Kidney (tissue), 22 donors: ENCODE measurements at places on chromosomes 7 and 10. TPM values are rescaled to one million over a fixed set of nuclear protein-coding genes. Genes with fewer than 3 reads are reported as not detected.
A peak's percentile ranks its signal among the peaks of the same experiment; 100 is the strongest.

GSTO2 gene
- 56.7 TPM for polyA plus RNA-seq

AGMO gene
- 4.5 TPM for polyA plus RNA-seq

CCL26 gene
- polyA plus RNA-seq, result not detected

TMEM229A gene
- polyA plus RNA-seq, result not detected

CNNM1 gene
- polyA plus RNA-seq, result 0.49 TPM

AIMP2 gene
- polyA plus RNA-seq, result 55.5 TPM

CALHM3 gene
- polyA plus RNA-seq, result not detected

ADAM22 gene
- polyA plus RNA-seq, result 2.2 TPM

MMD2 gene
- polyA plus RNA-seq, result not detected

DNA sequence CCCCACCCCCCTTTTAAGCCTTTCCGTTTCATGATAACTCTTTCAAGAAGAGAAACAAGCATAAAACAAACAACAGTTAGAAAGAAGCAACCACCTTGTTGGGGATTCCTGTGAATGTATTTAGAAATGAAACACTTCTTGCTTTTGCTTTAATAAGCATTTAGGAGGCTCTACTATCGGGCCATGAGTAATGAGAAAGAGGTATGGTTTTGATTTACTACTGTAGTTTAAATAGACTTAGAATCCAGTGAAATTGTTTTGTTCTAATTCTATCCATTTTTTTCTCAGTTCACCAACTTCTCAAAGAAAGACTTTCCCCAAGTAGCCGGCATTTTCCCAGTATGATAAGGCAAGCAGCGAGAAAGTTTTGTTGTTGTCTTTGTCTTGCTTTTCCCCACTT, 168.7 kb upstream of the HABP2 start:
- H3K27me3 ChIP-seq, result no peaks in the 10 kb centered on the region
- H3K4me1 ChIP-seq, result peaks cover 8% of the 10 kb centered on the region
- no peak for DNase-seq
- no peaks in the 10 kb centered on the region for H3K36me3 ChIP-seq

DNA sequence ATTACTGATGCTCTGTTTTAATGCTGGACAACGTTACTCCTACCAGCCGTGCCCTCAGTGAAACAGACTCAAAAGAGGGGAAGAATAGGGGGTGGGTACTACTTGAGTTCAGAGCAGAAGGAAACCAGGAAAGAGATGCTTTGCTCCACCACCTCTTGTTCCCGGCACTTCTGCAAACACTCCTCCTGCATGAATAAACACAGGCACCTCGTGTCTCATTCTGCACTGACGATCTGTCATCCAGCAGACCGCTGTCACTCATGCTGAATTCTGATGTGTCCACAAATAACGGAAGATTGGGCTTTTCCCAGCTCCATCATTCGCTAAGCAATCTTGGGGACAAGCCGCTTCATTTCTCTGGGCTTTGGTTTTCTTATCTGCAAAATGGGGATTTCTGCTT, 26.7 kb downstream of the YWHAG start:
- no peaks in the 10 kb centered on the region for H3K27me3 ChIP-seq
- no peak overlapping the region for H3K27ac ChIP-seq
- DNase-seq, result no peak
- peaks cover 8% of the 10 kb centered on the region for H3K36me3 ChIP-seq
- peaks cover 15% of the 10 kb centered on the region for H3K4me1 ChIP-seq

DNA sequence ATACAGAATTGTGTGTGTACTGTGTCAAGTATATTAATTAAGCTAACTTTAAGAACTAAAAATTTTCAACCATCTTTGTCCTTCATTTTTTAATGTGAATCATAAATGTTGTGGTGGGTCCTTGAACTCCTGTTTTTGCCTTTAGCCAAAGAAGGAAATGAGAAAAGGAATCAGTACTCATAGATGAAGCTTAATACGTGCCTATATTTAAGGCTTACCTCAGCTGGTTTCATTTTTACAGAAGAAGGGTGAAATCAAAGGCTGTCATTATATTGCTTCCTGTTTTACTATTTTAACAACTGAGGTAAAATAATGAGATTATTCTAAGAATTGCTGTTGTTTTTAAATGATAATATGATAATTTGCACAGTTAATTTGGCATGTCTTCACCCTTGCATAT, 6.3 kb upstream of the SNX13 start:
- H3K4me3 ChIP-seq, result no peak overlapping the region
- DNase-seq, result no peak

- H3K4me1 ChIP-seq, result peaks cover 11% of the 10 kb centered on the region
- peak; percentile 50 for DNase-seq
- H3K27me3 ChIP-seq, result no peaks in the 10 kb centered on the region
- peaks cover 3% of the 10 kb centered on the region for H3K36me3 ChIP-seq
Measured at GRCh38 chr10:13674645-13675588, 88.2 kb downstream of the PRPF18 start.

- no peaks in the 10 kb centered on the region for H3K27me3 ChIP-seq
- H3K4me3 ChIP-seq, result no peak overlapping the region
- DNase-seq, result no peak
- no peaks in the 10 kb centered on the region for H3K4me1 ChIP-seq
Measured at GRCh38 chr7:23020742-23021401, 6.9 kb upstream of the HYCC1 start.

DNA sequence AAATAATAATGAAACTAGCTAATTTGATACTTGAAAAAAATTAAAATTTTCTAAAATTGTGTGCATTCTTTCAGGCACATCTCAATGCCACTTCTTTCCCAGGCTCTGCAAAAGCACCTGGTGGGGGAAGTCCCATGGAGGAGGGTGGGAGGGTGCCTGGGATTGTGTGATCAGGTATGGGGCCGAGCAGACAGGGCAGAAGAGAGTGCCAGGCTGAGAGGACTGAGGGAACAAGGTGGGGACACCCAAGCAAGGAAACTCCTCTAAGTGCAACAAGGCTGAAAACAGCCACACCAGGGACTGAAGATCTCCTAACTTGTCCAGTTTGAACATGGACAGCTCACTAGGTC, 13.8 kb downstream of the PARP12 start:
- no peak overlapping the region for H3K4me3 ChIP-seq
- peaks cover 4% of the 10 kb centered on the region for H3K36me3 ChIP-seq
- H3K27ac ChIP-seq, result no peak overlapping the region
- DNase-seq, result no peak

DNA sequence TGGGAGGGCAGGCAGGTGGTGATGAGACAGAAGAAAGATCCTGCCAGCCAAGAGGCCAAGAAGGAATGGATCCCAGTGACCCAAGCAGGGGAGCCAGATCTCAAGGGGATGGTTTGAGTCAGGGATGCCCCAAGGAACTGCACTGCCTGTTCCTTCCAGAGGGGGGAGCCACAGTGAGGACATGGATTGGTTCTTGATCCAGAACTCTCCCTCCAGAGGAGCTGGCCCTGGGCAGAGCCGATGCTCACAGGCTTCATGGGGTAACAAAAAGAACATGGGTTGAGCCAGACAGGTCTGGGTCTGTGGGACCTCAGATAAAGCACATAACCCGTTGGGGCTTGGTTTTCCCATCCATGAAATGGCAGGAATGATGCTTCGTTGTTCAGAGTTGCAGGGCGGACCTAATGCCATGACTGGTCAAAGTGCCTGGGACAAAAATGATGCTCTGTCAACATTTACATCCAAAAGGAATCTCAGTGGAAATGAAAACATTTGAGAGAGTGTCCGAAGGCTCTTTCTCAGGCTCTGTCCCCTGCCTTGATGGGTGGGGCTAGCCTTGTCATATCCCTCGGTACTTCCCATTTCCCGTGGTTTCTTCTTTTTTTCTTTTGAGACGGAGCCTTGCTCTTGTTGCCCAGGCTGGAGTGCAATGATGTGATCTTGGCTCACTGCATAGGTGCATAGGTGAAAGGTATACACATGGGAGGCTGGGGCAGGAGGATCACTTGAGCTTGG, 4.7 kb upstream of the DENND2A start:
- DNase-seq, result no peak
- H3K36me3 ChIP-seq, result no peaks in the 10 kb centered on the region
- H3K4me3 ChIP-seq, result no peak overlapping the region
- H3K4me1 ChIP-seq, result no peaks in the 10 kb centered on the region
- no peaks in the 10 kb centered on the region for H3K27me3 ChIP-seq

DNA sequence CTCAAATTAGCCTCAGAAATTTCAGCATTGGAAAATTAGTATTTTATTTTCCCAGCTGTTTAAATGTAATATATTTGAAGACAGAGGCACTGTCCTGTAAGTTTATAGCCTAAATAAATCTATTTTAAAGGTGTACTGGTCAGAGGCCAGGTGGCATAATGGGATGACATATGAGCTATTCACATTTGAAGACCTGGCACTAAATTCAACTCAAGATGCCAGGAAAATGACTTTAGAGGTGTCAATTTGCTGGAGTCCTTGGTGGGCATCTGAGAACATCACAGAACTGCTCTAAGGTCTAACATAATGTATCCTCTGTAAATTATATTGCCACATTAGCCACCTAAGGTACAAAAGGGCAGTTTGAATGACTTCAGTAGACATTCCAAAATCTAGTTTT, 348.9 kb upstream of the BMPER start:
- no peaks in the 10 kb centered on the region for H3K36me3 ChIP-seq
- DNase-seq, result peak; percentile 52
- H3K27me3 ChIP-seq, result no peaks in the 10 kb centered on the region
- no peaks in the 10 kb centered on the region for H3K4me1 ChIP-seq
- H3K27ac ChIP-seq, result no peak overlapping the region
- H3K4me3 ChIP-seq, result no peak overlapping the region

- no peak for DNase-seq
- H3K27ac ChIP-seq, result no peak overlapping the region
- H3K36me3 ChIP-seq, result no peaks in the 10 kb centered on the region
- no peaks in the 10 kb centered on the region for H3K27me3 ChIP-seq
Measured at GRCh38 chr7:140889150-140889549, 35.6 kb downstream of the BRAF start.

DNA sequence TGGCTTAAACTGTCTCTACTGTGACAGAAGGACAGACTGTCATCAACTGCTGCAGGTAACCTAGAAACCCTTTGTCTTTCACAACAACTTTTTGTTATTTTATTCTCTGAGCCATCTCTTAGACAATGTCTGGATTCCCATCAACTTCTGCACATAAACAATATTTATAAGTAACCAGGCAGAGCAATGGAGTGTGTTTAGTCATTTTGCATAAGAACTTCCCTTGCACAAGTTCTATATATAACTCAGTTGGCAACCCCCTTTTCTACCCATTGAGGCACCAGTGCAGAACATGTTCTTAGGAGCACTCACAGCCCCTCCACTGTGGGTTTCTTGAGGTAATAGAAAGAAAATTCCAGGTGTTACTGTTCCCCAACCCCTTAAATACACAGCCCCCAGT, 65.0 kb upstream of the IL6 start:
- no peaks in the 10 kb centered on the region for H3K36me3 ChIP-seq
- no peak for DNase-seq
- H3K27me3 ChIP-seq, result no peaks in the 10 kb centered on the region
- H3K4me3 ChIP-seq, result no peak overlapping the region

GRCh38 chr7:103762877-103763276, 226.6 kb downstream of the RELN start:
- no peak overlapping the region for H3K4me3 ChIP-seq
- no peak for DNase-seq
- no peaks in the 10 kb centered on the region for H3K36me3 ChIP-seq
- no peaks in the 10 kb centered on the region for H3K4me1 ChIP-seq
- no peak overlapping the region for H3K27ac ChIP-seq
